SW480 (cell line): ENCODE measurements at places on chromosomes 5 and 9.

GRCh38 chr5:392431-392988 is 50.5 kb upstream of the EXOC3 start:
- peak; percentile 83 for DNase-seq

DNA sequence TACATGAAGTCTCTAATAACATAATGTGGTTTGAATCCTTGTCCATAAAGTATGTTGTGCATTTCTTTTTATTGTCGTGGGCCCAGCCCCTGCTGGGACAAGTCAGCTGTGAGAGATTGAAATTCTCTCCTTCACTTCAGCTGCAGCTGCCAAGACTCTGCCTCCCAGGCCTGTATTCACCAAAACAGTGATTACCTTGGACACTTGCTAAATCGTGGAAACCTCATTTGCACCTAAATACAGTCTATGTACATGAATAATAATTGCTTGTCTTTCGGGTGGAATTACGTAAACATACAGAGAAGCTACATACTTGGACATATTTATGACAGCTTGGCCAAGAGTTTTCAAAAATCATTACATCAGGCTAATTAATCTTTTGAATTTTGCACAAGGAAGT is 898.5 kb upstream of the SEMA6A start:
- no peak for DNase-seq

DNA sequence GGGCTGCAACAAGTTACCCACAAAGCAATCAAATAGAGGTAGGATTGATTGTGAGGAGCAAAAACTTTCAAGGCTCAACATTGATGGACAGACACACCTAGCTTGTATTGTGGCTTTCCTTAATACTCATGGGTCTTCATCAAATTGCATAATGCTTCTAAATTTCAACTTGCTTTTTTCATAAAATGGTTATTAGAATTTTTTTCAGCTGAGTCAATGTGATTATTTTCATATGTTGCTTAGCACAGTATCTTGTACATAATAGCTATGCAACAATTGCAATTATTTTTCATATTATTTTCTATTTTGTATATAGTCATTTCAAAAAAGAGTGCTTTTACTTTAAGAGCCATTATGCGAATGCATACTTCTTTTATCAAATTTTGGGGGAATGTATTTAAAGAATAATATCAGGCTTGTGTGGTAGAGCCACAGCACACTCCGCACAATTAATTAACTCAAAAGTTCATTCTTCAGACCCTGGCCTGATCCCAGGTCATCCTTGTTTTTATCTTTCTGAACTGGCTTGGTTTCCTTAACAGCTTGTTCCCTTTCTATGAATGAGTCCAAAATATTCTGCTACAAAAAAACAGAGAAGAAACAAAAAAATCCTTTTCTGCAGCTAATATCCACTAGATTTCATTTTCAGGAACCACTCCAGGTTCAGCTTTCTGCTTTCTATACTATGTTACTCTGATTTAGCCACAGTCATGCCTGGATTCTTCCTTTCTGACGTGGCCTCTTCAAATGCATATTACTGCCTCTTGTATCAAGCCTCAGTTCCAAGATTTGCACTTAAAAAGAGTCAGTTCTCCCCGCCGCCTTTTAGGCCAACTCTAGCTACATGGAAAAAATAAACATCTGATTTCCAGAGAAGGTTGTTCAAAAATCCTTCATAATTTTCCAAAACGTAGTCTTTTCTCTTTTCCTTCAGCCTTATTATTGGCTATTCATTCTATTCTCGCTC is 45.3 kb upstream of the CDH9 start:
- DNase-seq = no peak

DNA sequence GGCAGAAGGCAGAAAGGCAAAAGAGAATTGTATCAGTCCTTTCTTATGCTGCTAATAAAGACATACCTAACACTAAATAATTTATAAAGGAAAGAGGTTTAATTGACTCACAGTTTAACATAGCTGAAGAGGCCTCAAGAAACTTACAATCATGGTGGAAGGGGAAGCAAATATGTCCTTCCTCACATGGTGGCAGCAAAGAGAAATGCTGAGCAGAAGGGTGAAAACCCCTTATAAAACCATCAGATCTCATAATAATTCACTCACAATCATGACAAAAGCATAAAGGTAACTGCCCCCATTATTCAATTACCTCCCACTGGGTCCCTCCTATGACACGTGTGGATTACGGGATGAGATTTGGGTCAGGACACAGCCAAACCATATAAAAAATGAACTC is 312.5 kb upstream of the PTGER4 start:
- no peak for DNase-seq

- DNase-seq = no peak
These were observed 1060.6 kb upstream of the ACO1 start for GRCh38 chr9:31323726-31324444.

DNA sequence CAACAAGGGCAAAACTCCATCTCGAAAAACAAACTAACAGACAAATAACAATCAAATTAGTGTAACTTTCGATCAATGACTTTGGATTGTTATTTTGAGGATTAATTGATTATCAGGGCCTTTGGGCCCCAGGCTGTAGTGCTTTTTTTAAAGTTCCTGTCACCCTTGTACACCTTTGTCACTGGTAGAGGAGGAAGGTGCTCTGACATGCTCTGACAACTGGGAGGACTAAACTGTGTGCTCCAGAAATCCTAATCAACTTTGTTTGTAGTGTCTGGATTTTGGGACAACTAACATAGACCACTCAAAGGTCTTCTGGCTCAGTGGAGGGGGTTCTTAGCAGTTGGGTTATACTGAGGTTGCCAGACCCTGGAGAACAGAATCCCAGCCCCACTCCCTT is 1.8 kb downstream of the TXN start:
- DNase-seq = no peak
